Endothelial cell (in vitro differentiated cells): ENCODE measurements at places on chromosomes 6 and 20.

GRCh38 chr6:105135907-105136430 lies 43.8 kb downstream of the POPDC3 start:
- no peak for DNase-seq

GRCh38 chr6:90599151-90599550 lies 12.3 kb upstream of the MAP3K7 start:
- no peak for DNase-seq

- DNase-seq = peak; percentile 15
These were observed 92.1 kb downstream of the POPDC3 start for GRCh38 chr6:105087571-105088211.

DNA sequence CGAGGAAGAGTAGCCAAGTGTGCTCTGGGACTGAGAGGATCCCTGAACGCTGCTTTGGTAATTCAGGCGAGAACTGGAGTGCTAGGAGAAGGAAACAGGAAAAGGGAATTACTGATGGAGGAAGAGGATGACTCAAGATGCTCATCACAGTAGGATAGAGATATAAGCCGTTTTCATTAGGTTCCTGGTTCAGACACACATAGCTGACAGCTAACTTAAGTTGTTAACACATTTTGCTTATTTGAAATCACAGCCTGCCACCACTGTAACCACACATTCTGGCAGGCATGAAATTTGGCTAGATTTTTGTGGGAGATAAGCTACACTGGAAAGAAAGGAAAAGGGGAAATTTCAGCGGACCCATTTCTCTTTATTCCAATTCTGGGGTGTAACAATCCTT lies 138.2 kb upstream of the SLC22A16 start:
- DNase-seq = no peak

- no peak for DNase-seq
These were observed 124.3 kb upstream of the SOX4 start for GRCh38 chr6:21469213-21469612.

GRCh38 chr20:49323622-49324238 lies 45.9 kb upstream of the ZNFX1 start:
- peak; percentile 42 for DNase-seq

DNA sequence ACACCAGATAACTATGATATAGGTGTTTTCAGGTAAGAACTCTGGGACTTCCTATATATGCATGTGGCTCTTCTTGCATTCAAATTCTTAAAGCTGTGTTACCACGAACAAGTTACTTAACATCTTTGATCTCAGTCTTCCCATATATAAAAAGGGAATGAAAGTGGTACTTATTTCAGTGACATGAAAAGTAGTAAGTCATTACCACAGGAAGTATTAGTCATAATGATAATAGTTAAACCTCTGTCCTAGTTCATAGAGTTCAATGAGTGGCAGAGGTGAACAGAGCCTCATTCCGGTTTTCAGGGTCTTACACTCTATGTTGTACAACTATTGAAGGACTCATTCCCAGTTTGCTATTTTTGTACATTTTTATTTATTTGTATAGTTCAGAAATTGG lies 237.0 kb downstream of the NKAIN2 start:
- DNase-seq = no peak

- no peak for DNase-seq
These were observed 144.0 kb upstream of the TSHZ2 start for GRCh38 chr20:52828199-52828598.

GRCh38 chr6:136547871-136548270 lies 2.4 kb downstream of the MAP7 start:
- DNase-seq = no peak

- no peak for DNase-seq
These were observed 23.5 kb downstream of the PTCHD4 start for GRCh38 chr6:48087448-48087847.

DNA sequence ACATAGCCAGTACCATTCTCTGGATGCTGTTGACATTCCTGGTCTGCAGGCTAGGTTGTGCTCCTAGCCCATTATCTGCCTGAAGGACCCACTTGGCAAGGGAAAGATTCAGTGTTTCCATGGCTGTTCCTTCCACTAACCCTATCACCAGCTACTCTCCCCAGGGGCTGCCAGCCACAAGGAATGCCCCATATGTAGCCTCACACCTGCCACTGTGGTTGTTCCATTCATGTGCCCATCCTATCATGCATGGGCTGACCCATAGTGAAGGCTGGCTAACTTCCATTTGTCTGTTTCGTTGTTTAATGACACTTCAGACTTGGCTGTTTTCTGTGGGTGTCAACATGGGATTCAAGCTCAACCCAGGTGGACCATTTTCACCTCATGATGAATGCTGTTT lies 25.6 kb upstream of the HLA-A start:
- DNase-seq = no peak

- no peak for DNase-seq
These were observed 148.8 kb downstream of the DTNBP1 start for GRCh38 chr6:15513801-15514711.

- DNase-seq = no peak
These were observed 22.2 kb downstream of the SAMHD1 start for GRCh38 chr20:36929290-36929689.

- no peak for DNase-seq
These were observed 81.0 kb upstream of the FLRT3 start for GRCh38 chr20:14418376-14418775.

DNA sequence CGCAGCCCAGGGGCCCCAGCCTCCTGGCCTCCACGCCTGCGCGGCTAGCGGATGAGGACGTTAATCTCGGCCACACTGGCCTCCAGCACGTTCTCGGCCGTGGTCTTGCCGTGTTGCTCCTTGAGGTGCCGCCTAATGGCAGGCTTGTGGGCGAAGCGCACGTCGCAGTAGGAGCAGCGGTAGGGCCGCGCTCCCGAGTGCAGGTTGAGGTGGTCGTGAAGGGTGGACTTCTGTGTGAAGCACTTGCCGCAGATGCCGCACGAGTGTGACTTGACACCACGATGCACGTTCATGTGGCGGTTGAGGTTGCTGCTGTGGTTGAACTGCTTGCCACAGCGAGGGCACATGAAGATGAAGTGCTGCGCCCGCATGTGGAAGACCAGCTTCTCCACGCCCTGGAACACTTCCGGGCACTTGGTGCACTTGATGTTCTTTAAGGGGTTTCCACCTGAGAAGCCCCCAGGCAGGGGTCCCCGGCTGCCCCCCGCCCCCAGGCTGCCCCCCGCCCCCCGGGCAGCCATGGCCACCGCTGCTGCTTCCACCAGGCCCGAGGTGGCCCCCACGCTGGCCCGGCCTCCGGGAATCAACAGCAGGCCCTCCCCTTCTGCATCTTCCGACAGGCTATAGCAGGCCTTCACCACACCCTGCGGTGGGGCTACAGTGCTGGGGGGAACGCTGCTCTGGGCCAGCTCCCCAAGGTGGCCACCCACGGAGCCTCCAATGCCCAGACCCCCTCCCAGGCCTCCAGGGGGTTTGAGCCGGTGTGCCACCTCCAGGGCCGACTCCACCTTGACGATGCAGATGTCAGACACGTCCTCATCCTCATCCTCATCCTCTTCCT lies 1.8 kb downstream of the ZBTB12 start:
- no peak for DNase-seq

- no peak for DNase-seq
These were observed 88.8 kb downstream of the THEMIS start for GRCh38 chr6:127811900-127812570.

- no peak for DNase-seq
These were observed 595.5 kb downstream of the KIF16B start for GRCh38 chr20:15977758-15978157.

DNA sequence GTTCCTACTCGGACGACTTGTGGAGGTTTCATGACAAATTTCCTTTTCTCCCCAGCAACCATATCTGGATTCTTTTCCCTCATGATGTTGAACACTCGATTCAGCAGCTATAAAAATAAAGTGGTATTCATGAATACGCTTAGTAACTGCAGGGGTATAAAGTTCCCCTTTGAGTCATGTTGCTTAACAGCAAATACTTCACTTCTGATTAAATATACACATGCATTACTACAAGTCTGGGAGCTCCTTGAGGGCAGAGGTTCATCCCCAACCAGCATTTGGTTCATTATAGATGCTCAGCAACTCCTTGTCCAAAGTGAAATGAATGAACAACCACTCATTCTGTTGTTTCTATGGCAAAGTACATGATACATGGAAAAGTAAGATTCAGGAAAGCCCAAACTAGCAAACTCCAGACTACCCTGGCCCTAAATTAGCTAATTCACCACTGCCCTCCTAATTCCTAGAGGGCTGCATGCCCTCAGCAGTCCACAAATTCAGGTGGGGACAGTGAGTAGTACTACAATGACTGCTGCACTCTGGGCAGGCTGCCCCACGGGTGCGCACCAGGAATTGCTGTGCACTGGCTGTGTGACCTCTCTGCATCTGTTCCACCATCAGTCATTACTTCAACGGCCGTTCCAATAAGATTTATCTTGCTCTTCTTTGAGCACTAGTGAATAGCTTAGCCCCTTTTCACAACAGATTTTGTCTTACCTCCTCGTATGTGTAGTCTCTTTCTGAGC lies 15.2 kb downstream of the EIF2S2 start:
- DNase-seq = no peak

- no peak for DNase-seq
These were observed 62.0 kb upstream of the TENT5A start for GRCh38 chr6:81814370-81815076.

- DNase-seq = no peak
These were observed 95.9 kb downstream of the FOXC1 start for GRCh38 chr6:1705630-1706029.
